Esophagus squamous epithelium (tissue), 5 donors: ENCODE measurements at places on chromosomes 1 and 21. TPM values are rescaled to one million over a fixed set of nuclear protein-coding genes. Genes with fewer than 3 reads are reported as not detected.

DTL gene
- total RNA-seq = 2.0 TPM

NR1I3 gene
- total RNA-seq = not detected

SHISAL2A gene
- total RNA-seq = not detected

FRRS1 gene
- total RNA-seq = 31.8 TPM

DIRAS3 gene
- 0.66 TPM for total RNA-seq

- DNase-seq = no peak
These were observed 289.4 kb upstream of the ADGRL4 start for GRCh38 chr1:79295967-79296366.

DNA sequence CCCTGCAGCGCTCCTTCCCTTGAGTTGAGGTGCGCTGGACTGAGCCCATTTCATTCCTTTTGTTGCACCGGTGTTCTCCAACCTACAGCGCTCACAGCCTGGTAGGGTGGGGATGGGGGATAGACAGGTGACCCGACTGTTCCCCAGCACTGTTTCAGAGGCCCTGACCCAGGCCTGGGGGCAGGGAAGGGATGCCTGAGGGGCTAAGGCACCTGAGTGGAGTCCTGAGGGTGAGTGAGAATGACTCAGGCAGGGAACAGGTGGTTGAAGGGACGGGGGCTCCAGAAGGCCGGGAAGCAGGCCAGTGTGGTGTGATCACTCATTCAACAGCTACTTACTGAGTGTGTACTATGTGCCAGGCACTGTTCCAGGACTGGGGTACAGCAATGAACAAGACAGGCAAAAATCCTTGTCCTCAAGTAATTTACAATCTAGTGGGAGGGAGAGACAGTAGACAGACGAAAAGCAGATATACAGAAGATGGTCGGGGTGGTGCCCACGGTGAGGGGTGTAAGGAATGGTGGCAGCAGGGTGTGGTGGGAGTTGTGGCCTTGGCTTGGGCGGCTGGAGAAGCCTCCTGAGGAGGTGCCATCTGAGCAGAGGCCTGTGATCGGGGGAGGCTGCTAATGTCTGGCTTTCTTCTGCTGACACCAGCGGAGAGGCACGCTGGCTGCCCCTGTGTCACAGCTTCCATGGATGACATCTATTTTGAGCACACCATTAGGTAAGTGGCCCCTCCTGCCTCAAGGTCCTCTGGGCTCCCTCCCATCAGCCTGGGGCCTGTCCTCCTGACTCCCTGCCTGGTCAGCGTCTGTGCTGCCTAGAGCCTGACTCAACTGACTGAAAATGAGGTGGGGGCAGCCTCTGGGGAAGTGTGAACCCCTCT is 37.4 kb downstream of the ACOT11 start:
- DNase-seq = no peak

GRCh38 chr1:235669277-235669676 is 19.7 kb upstream of the GNG4 start:
- DNase-seq = no peak

GRCh38 chr21:46674430-46675007 is 39.0 kb downstream of the PRMT2 start:
- DNase-seq = no peak

DNA sequence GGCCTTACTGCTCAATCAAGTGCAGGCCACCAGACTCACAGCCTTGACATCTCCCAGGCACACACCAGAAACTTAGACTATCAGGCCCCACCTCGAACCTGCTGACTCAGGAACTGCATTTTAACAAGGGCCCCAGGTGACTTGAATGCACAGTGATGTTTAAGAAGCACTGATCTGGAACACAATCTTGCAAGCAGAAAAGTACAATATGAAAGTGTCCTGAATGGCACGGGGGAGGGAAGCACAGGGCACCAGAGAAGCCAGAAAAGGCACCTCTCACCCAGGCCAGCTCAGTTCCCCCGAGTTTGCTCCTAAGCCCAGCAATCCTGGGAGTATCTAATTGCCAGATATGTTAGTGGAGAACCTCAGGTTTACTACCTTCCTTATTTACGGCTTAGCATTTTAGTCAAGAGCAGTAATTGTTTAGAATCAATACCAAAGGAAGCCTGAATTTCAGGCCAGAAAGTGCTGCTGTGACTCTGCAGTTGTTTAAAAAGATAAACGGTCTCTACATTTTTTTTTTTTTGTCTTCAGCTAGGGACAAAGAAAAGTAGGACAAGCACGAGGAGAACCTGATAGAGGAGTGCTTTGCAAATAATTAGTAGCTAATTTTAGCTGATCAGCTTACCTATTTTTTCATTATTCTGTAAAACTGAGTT is 50.9 kb upstream of the CDC42BPA start:
- no peak for DNase-seq

GRCh38 chr1:7808253-7808844 is 24.3 kb downstream of the PER3 start:
- no peak for DNase-seq

DNA sequence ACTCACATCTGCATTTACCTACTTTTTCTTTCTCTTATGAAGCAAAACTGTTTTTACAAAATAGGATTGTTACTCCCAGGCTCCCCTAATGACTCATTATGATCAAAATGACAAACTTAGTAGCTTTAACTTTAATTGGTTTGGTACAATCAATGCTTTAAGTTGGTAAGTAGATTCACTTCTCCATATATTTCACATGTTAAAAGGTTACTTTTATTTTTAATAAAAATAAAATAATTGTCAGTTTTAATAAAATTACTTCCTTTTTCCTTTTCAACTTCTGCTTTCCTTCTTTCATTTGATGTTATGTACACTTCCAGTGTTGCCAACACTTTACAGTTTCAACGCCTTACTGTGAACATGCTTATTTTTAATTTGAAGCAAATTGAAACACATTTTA is 477.6 kb downstream of the SETD4 start:
- no peak for DNase-seq

DNA sequence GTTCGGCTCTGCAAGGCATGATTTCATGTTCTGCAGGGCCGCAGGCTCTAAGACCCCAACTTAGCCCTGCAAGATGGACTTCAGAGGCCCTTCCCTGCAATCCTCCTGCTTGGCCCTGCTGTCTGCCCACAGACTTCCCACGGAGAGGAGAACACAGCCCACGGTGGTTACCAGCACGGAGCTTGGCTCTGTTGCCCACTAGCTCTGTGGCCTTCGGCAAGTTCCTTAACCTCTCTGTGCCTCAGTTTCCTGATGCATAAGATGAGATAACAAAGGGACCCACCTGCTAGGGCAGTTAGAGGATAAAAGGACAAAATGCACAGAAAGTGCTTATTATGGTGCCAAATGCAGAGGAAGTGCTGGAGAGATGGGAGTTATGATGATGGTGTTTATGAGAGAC is 200.4 kb downstream of the HUNK start:
- no peak for DNase-seq

DNA sequence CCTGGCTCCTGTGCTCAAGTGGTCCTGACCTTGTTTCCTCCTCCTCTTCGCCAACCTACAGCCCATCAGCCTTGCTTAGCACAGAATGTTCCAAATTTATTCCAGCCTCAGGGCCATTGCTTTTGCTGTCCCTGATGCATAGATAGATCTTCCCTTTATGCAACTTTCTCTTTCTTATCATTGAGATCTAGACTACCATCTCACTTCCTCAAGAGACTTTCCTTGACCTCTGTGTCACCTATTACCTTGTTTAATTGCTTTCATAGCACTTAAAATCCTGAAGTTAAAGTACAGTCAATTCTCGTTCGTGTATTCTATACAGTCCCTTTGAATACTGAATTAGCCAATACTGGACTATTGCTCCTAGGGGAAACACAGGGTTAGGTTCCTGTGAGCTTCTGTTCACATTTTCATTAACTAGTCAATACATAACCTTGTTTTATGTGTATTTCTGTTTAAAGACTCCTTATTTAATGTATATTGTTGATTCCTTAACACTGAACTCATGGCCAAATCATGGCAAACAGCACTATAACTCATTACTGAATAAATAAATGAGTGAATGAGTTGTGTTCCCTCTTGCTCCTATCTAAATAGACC is 26.2 kb upstream of the MCOLN3 start:
- no peak for DNase-seq

DNA sequence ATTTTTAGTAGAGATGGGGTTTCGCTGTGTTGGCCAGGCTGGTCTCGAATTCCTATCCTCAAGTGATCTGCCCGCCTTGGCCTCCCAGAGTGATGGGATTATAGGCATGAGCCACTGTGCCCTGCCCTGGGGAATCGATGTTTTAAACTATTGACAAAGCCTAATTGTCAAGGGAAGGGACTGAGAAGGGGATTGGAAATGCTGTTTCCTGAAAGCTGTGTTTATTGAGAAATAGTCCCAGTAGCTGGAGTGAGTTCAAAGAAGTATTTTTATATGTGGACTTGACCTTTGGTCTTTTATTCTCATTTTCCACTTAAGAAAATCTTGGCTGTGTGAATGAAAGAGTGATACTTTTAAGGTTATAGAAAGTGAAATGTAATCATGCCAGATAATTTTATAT is 47.5 kb downstream of the KIF1B start:
- DNase-seq = no peak
